ENCODE measurements at places on chromosomes 1 and 21. TPM values are rescaled to one million over a fixed set of nuclear protein-coding genes. Genes with fewer than 3 reads are reported as not detected.

OR2M3 gene
- total RNA-seq: not detected

CENPF gene
- total RNA-seq: 0.32 TPM

WARS2 gene
- total RNA-seq: 5.8 TPM

TNFRSF9 gene
- not detected for total RNA-seq

AMY1A gene
- total RNA-seq: not detected

ENAH gene
- total RNA-seq: 229 TPM

GRCh38 chr1:222555992-222556615 is 8.2 kb upstream of the HHIPL2 start:
- H3K4me3 ChIP-seq: no peak overlapping the region
- H3K4me1 ChIP-seq: no peaks in the 10 kb centered on the region
- H3K27me3 ChIP-seq: no peaks in the 10 kb centered on the region
- H3K36me3 ChIP-seq: peaks cover 12% of the 10 kb centered on the region
- H3K27ac ChIP-seq: no peak overlapping the region
- DNase-seq: no peak

DNA sequence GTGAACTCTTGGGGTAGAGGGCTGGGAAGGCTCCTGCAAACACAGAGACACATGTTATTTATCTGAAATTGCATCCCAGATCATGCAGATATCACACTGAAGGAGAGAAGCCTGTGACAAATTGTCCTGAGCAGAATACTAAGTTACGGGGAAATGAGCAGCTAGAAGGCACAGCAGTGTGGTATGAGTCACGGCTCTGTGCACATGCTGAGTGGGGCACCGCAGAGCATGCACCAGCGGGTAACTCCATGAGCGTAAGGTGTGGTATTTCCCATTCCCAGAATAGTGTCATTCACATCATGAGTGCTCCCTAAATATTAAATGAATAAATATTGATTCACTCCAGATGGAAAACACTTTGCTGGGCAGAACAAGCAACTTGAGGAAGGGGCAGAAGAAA is 21.3 kb upstream of the FCRL2 start:
- no peaks in the 10 kb centered on the region for H3K4me1 ChIP-seq
- no peaks in the 10 kb centered on the region for H3K27me3 ChIP-seq
- DNase-seq: no peak
- no peak overlapping the region for H3K27ac ChIP-seq
- no peak overlapping the region for H3K4me3 ChIP-seq
